ENCODE measurements at places on chromosomes 2 and 18.

GRCh38 chr2:33617401-33617800 lies 18.3 kb upstream of the FAM98A start:
- no peak for DNase-seq

DNA sequence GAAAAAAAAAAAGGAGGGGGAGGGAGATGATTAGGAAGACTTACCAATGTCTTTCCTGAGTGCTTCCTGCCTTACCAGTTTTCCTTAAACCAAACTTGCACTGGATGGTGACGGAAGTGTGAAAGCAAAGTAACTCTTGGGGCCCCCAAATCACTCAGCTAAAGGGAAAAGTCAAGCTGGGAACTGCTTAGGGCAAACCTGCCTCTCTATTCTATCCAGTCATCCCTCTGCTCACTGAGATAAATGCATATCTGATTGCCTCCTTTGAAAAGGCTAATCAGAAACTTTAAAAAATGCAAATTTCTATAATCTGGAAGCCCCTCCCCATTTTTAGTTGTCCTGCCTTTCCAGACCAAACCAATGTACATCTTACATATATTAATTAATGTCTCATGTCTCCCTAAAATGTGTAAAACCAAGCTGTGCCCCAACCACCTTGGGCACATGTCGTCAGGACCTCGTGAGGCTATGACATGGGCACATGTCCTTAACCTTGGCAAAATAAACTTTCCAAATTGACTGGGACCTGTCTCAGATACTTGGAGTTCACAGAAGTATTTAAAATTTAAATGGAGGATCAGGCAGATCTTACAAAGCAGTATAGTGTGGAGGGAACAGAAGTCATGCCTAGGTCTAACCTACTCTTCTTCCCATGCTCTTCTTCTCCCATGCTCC lies 7.2 kb upstream of the CYBRD1 start:
- no peak for DNase-seq

GRCh38 chr2:130849896-130850787 lies 13.4 kb downstream of the ARHGEF4 start:
- no peak for DNase-seq

- DNase-seq: no peak
Measured at GRCh38 chr18:50734886-50735285, 84.9 kb downstream of the MRO start.

GRCh38 chr18:59266886-59267502 lies 6.3 kb downstream of the RAX start:
- no peak for DNase-seq

DNA sequence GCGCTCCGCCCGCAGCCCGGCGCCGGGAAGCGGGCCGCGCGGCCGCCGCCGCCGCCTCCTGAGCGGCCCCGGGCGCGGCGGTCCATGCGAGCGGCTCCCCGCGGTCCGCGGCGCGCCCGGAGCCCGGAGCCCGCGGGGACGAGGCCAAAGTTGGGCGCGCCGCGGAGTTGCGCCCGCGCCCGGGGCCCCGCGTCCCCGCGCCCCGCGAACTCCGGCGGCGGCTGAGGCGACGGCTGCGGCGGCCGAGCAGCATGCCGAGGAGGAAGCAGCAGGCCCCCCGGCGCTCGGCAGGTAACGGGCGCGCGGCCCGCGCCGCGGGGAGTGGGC lies 992 bp downstream of the TSHZ1 start:
- no peak for DNase-seq

DNA sequence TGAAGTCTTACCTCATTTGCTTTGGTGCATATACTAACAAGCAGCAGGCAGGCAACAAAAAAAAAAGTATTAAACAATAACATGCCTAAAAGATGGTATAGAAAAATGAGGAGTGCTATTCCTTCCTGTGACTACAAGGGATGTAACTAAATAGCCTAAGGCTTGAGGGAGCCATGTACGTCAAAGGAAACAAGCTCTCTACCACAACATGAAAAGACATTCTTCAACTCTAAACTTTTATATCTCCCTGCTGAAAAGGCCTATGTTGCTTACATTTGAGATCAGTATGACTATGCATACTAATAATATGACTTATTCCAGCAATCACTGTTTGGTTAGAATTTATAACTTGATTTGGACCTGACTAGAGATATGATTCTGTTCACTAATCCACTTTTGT lies 347.9 kb downstream of the ADCYAP1 start:
- no peak for DNase-seq

DNA sequence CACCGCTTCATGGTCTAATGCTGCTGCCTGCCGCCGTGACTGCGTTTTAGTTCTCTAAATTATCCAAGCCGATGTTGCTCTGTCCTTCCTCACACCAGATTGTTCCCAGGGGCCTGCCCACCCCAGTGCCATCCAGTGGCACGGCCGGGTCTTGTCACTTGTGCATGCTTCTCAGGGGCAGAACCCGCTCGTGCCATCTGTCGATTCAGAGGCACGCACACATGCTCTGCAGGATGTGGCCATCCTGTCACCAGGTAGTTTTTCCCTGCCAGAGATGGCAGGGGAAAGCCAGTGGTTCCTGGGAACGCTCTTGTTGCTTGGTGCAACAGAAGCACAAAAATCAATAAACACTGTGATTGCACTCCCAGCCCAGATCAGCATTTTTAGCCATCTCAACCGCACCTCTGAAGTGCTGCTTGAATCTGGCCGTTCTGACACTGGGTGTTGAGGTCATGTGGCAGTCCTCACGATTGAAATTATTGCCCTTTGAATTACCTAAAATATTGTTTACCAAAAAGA lies 119.6 kb upstream of the BOD1L2 start:
- no peak for DNase-seq

DNA sequence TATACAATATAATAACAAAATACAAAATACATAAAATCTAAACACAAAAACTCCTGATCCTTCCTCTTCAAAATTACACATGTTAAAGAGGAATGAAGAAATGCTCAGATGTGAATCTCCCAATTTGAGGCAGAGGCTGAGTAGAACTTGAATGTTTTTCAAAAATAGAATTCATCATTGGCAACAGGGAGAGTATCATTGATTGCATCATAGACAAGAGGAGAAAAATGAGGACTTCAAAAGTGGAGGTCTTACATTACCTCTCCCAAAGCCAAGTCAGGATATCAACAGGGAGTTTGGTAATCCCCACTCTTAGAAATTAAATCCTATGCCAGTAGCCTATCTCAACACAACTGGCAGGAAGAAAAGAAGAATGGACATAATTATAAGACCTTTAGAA lies 2023.9 kb upstream of the CELF4 start:
- DNase-seq: no peak

- no peak for DNase-seq
Measured at GRCh38 chr2:120461092-120461491, 115.2 kb downstream of the INHBB start.
